ENCODE measurements at places on chromosomes 7 and 10.

DNA sequence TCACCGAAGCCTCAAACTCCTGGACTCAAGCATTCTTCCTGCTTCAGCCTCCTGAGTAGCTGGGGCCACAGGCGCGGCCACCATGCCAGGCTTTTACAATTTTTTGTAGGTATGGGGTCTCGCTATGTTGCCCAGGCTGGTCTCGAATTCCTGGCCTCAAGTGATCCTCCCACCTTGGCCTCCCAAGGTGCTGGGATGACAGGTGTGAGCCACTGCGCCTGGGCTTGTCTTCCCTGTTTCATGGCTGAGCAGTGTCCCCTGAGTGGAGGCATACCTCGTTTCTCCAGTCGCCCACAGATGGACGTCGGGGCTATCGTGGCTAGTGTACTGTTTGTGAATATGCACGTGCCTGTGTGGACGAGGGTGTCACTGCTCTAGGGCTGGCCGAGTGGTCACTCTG lies 11.3 kb downstream of the INPP5A start:
- no peak for DNase-seq

GRCh38 chr10:111801841-111802240 lies 381.7 kb downstream of the GPAM start:
- DNase-seq: no peak

DNA sequence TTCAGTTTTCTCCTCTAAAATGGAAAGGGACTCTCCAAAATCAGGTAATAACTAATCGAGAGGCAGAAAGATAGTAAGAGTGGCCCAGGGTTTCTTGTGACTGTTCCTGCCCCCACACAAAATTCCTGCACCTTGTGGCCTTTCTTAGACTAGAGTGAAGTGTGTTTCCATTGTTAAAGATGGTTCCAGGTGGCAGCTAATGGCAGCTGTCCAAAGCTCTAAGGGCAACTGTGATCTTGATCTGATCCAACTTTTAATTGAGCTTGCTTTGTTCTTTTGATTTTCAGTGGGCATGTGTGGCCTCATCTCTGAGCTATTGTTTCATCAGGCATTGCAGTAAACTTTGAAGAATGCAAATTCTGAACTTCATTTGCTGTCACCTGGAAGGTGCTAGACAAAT lies 19.4 kb downstream of the ACSL5 start:
- no peak for DNase-seq

DNA sequence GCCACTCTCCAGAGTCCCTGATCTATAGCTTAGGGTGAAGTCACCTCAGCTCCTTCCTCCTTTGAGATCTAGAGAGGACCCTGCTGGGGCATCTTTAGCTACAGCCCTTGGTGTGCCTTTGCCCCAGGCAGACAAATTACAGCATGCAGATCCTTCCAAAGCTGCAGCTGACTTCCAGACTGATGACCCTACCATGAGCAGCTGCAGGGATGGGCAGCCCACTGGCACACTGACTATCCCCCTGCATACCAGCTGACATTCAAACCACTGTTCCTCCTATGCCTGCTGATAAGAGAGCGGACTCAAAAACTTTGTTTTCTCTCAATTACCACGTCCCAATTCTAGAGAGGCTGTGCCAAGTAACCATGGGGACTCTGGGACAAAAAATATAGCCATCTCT lies 70.6 kb downstream of the COL13A1 start:
- DNase-seq: no peak

- no peak for DNase-seq
These were observed 6.9 kb upstream of the GPNMB start for GRCh38 chr7:23239698-23240097.

- DNase-seq: no peak
These were observed 74.3 kb downstream of the GFRA1 start for GRCh38 chr10:116198676-116199035.

GRCh38 chr10:117778241-117778640 lies 235.7 kb downstream of the EMX2 start:
- DNase-seq: no peak

GRCh38 chr10:104819731-104820130 lies 178.6 kb downstream of the SORCS3 start:
- DNase-seq: no peak

DNA sequence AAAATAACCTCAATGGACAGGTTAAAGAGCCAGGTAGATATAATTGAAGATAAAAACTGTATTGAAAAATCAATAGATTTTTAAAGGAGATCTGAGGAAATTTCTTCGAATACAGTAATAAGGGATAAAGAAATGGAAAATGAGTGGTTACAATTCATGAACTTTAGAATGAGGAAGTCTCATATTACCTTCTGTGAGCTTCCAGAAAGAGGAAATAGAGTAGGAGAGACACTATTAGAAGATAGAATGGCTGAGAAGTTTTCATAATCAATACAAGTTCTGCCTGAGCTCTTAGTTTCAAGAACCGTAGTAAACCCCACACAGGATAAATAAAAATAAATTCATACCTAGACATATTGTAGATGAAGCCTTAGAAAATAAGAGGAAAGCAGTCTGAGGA lies 11.5 kb downstream of the SDK1 start:
- DNase-seq: no peak

GRCh38 chr7:124041439-124041838 lies 8.6 kb upstream of the TMEM229A start:
- DNase-seq: no peak

GRCh38 chr10:79140085-79140793 lies 71.5 kb downstream of the ZMIZ1 start:
- no peak for DNase-seq

DNA sequence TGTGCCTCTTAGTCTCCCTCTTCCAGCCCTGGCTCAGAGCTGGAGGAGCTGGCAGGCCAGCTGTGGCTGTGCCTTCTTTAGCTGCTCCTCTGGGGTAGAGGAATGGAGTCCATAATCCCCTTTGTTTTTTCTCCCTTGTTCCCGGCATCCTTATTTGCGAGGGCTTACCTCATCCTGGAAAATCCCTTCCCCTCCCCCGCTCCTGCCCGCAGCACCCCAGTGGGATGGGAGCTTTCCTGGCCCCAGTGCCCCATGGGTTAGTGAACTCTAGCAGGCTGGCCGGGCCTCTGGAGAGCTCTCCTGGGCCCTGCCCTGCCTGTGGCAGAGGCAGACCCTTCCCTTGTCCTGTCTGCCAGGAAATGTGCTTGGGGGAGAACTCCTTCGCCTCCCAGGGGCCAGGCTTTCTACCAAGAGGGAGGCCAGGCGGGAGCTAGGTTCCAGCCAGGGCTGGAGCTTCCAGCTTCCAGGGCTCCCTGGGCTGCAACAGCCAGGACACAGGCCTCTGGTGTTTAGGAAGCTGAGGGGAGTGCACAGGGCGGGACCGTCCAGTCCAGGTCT lies 16.5 kb upstream of the TRIM8 start:
- no peak for DNase-seq

GRCh38 chr7:137928626-137929025 lies 73.3 kb downstream of the CREB3L2 start:
- no peak for DNase-seq

- DNase-seq: no peak
These were observed 253.7 kb downstream of the SFMBT2 start for GRCh38 chr10:7157091-7157490.

DNA sequence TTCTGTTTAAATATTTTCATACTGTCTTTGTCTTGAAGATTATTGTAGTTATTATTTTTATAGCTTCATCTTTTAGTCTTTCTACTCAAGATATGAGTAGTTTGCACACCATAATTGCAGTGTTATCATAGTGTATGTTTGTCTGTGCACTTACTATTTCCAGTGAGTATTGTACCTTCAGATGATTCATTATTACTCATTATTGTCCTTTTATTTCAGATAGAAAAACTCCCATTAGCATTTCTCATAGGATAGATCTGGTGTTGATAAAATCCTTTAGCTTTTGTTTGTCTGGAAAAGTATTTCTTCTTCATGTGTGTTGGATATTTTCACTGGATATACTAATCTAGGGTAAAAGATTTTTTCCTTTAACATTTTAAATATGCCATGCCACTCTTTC lies 646.2 kb upstream of the GRM3 start:
- DNase-seq: no peak

DNA sequence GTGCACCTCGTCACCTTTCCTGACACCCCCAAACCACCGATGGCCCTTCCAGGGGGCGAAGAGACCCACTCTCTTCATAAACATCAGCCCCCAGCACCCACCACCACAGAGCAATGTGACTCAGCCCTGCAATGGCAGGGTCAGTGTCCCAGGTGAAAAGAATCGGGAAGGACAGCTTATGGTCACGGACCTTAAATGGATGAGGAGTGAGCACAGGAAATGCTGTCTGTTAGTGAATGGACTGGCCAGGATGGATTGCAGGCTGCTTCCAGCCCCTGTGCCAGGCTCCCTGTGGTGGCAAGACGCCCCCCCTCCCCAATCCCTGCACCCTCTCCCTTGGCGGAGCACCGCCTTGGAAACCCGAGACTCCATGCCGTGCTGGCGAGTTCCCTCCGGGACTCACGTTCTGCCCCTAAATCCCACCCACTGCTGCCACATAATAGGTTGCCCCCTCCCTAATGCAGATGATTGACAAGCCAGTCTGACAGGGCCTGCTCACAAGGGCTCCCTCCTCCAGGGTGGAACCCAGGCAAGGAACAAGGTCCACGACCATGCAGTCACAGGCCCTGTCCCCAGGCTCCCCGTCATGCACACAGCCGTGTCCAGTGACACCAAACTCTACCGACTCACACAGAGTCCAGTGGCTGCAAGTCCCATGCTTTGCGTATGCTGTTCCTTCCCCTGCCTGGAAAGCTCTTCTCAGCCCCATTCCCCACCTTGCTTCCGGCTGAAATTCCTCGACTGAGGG lies 7.3 kb downstream of the ASB13 start:
- DNase-seq: no peak

GRCh38 chr10:11517150-11517549 lies 94.3 kb downstream of the USP6NL start:
- DNase-seq: no peak

GRCh38 chr10:131253931-131254858 lies 57.3 kb downstream of the TCERG1L start:
- DNase-seq: no peak

DNA sequence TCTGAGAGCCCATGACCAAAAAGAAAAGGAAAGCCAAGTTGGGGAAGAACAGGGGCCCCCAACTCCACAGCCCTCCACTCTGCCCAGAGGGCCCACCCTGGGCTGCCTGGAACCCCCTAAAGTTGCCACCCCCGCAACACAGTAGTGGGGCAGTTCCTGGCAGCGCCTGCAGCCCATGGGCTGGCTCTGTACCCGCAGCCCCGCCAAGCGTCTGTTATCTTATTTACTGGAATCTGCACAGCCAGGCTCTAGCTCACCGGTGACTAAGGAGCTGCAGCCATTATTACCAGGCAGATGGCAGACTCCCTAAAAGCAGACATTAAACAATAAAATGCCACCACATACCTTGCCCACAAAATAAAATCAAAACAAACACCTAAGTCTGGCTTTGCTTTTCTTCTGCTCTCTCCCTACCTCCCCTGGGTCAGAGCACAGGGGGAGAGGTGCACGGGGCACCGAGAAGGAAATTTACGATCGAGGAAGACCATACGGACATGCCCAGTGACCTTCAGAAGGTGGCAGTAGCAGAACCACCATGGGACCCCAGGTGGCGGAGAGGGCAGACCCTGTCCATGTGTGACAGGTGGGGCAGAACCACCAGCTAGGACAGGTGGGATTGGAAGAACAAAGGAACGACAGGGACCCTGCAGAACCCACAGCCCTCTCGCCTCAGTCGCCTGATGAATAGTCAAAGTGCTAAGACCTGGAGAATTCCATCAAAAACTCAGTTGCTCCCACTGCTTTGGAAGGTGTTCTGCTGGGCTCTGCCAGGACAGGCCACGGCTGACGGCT lies 66.3 kb downstream of the PRKAG2 start:
- DNase-seq: no peak

DNA sequence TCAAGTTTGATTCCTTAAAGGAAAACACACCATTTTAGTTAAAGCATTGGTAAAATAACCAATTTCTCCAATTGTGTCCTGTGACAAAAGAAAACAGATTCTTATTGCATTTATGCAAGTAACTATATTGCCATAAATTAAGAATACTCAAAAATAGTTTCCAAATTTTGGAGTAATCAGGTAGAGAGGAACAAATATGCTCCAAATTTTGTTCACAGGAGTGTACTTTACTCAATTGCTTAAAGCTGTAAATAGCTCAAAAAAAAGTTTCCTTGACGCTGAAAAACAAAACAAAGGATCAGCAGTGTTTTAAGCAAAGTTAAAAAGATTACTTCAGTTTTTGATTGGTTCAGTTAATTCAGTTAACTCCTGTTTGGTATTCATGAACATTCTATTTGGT lies 52.2 kb upstream of the INHBA start:
- no peak for DNase-seq

DNA sequence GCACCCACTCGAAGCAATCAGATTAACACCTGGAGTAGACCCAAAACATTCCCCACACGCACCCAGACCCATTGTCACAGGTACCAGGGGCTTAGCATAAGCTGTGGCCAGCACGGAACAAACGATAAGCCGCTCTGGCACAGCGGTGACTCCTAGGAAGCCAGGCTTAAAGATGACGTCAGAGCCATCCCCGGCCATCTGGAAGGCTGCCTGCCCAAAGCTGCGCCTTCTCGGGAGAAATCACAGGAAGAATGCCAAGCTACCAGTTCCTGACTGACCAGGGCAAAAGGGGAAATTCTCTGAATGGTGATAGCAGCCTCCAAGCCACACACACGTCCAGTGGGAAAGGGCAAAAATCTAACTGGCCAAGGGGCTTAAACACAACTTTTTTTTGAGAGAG lies 13.0 kb upstream of the WIPI2 start:
- DNase-seq: no peak

DNA sequence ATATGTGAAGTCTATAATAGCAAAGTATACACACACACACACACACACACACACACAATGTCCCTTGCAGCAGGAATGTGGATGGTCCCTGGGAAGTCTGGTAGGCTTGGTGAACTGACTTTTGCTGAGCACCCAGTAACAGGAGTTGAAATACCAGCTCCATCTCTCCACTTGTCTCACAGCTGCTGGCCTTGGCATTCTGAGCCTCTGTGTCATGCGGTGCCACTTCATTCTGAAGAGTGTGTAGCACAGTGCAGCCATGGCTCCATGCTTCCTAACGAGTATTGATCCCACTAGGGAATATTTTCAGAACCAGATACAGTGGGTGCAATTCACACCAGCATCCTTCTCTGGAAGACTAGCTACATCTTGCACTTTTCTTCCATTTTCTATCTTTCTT lies 192.4 kb downstream of the ADARB2 start:
- DNase-seq: no peak

GRCh38 chr7:32496052-32496813 lies 944 bp downstream of the AVL9 start:
- DNase-seq: no peak

DNA sequence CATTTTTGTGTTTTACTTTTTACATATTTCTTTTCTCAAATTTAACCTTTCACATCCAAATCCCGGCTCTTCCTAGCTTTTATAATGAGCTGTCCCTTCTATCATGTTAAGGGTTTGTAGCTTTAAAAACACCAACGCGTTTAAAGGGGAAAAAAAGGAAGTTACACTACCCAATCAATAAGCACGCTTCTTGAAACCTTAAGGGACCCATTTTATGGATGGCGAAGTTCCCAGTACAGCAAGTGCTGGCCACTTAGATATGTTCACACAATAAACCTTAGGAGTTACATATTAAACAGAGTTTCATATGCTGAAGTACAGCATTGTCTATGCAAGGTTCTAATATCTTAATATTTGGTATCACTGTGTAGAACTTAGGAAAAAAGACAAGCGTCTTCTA lies 1.8 kb downstream of the GNG11 start:
- no peak for DNase-seq

All from NCI-H1930 (cell line).